ENCODE measurements at places on chromosomes 12 and 14.

GRCh38 chr14:72236629-72237028, 304.4 kb downstream of the RGS6 start:
- no peak for ATAC-seq

- ATAC-seq = no peak
Observed at GRCh38 chr12:40945772-40946171, 242.3 kb upstream of the PDZRN4 start.

DNA sequence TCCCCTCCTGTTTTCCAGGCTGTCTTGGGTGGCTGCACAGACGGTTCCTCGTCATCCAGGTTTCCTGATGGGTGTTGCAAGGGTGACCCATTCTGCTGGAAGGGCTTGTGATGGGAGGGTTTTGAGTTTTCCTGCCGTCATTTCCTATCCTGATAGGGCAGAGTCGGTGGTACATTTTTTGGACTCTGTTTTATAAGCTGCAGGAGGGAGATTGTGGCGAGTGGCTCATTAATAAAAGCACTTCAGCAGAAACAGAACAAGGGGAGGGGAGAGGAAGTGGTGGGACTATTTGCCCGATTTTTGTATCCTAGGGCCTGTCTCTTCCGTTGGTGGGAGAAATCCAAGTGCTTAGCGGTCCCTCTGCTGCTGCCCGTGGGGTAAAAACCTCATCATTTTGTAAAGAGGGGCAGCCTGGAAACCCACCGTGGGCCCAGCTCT, 40.0 kb downstream of the TSPAN9 start:
- ATAC-seq = no peak

GRCh38 chr12:29773076-29773475, 10.7 kb downstream of the TMTC1 start:
- no peak for ATAC-seq

- ATAC-seq = no peak
Observed at GRCh38 chr14:68792678-68792978, 239 bp downstream of the ZFP36L1 start.

All from stimulated activated memory B cell treated with anti-CD40 and anti-IgM and Interleukin-4, amounts not matched to agents 10 μg/mL and 1 μg/mL and 100 μg/mL, for 72 hours (primary cell).